ENCODE measurements at places on chromosomes 5 and 9.

DNA sequence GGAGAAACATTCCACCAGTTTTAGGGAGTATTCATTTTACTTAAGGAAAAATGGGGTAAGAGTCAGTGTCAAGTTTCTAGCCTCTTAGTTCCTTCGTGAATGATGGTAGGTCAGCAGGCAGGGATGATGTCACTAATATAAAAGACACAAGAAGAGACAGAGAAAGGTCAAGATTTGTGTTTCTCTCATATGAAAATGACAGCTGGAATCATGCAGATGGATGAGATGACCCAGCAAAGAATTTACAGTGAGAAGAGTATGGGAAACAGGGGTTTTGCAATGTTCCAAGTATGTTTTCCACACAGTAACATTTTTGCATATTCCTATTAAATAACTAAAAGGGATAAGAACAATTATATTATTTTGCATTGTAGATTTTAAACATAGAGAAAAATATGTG is 749.6 kb upstream of the DMAC1 start:
- DNase-seq, result no peak

DNA sequence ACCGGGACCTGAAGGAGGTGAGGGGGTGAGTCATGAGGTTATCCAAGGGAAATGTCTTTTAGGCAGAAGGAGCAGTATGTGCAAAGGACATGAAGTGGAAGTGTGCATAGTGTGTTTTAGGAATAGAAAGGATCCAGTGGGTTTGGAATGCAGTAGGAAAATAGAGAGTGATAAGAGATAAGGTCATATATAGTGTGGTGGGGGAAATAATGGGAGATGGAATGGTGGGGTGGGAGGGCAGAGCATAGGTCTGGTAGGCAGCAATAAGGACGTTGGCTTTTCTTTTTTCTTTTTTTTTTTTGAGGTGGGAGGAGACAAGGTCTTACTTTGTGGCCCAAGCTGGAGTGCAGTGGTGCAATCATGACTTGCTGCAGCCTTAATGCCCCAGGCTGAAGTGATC is 17.8 kb downstream of the SNX24 start:
- DNase-seq, result no peak

GRCh38 chr5:112663146-112663545 is 74.5 kb upstream of the APC start:
- DNase-seq, result no peak

DNA sequence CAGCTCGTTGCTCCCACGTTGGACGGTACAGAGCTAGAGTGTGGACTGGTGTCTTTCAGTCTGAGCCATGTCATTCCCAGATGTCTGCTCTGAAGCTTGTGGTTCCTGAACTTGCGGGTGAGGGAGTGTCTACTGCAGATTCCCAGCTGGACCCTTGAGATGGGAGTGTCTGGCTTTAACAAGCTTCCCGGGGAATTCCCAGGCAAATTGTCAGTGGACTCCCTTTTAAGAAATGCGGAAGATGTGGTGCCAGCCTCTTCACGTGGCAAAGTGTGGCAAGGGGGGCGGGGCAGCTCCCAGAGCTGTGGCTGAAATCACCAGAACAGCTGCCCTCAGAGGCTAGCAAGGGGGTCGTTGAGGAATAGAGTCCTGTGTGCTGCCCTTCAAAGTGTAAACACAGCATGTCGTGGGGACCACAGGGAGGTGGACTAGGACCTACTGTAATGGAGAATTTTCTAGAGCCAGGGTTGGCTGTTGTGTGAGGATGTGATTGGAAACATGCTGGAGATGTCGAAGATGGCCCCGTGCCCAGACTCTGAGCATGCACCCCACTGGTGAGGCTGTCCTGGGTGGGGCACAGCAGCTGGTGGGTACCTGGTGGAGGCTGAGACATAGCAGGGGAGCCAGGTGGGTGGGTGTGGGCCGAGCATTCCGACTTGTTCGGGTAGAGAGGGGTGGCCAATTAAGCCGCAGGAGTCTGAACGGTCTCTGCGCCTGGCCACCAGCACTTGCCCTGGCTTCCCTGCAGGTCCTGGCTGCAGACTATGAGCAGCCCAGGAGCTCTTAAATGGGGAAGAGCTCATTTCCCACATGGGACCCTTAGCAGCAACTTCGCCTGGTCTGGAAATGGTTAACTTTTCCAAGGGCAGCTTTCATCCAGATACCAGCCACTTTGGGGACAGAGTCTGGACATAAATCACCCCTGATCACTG is 37.4 kb downstream of the PRRX2 start:
- DNase-seq, result peak; percentile 51

DNA sequence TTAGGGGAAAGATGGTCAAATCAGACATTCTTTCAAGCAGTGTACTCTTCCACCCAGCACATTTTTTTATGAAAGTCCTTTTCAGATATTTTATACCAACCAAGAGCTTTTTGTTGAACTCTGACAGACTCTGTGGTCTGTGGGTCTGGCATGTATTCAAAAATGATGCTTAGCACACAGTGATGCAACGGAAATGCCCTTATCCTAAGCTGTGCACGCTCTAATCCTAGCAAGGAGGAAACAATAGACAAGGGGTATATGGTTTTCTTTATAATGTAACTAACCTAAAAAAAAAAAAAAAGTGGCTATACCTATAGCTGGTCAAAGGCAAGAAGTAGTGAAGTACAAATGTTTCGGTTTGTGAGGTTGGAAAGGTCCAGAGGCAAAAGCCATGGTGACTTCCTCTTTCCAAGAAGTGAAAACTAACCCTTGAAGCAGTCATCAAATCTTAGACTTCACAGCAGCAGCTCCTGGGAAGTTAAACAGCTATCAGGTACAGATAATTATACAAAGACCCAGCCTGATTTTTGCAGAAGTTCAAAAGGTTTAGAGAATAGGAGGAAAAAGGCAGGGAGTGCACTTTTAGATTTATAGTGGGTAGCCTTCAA is 82.5 kb downstream of the SEMA6A start:
- peak; percentile 41 for DNase-seq

GRCh38 chr5:109865637-109866036 is 175.9 kb downstream of the MAN2A1 start:
- DNase-seq, result peak; percentile 24

DNA sequence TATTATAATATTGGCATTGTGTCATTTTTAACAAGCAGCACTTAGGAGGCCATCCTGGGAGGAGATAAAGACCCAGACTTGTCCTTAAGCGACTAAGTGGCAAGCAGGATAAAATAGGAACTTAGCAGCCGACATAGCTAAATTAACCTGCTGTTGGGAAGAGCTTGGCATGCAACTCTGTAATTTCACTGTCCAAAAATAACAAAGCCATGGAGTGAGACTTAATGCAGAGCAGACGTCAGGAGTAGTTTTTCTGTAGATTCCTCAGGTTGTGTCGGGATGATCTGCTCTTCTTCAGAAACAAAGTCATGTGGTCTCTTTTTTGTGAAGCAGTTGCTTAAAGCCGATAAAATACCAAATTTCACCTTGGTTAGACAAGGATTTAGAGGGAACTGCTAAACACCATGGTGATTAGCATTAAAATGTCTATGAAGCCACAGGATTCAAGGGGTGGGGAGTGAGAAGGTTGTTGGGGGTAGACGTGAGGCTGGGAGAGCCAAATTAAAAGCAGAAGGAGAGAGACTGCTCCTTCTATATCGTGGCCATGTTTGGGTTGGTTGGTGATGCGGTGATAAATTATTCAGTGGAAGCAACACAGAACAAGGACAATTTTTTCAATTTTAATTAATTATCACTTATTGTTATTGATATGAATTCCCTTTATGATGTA is 303.0 kb downstream of the CSNK1G3 start:
- DNase-seq, result no peak

GRCh38 chr5:181167814-181168488 is 20.6 kb downstream of the OR2V2 start:
- DNase-seq, result no peak

DNA sequence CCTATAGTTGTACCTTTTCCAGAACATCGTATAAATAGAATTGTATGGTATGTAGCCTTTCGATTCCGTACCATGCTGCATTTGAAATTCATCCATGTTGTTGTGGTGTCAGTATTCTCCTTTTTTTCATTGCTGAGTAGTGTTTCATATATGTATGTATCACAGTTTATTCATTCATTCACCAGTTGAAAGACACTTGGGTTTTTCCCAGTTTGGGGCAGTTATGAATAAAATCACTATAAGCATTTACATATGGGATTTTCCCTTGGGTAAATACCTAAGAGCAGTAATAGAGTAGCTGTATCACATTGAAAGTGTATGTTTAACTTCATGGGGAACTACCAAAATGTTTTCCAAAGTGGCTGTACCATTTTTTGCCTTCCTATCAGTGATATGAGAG is 16.1 kb upstream of the FKTN start:
- DNase-seq, result no peak

DNA sequence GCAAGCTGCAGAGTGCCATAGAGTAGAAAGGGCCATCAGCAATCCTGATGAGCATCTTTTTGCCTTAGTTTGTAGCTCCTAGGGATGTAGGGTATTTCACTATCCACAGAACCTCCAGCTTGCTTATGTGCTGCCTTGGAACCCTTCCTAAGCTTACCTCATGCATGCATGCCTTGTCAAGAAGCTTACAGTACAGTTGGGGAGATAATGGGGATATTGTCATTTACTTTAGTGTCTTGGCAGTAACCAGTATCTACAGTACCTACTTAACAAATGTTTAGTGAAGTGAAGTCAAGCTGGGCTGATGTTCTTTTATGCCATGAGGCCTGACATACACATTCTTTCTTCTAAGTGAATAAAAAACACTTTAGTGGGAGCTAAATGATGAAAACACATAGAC is 164.6 kb upstream of the PPP1R2B start:
- no peak for DNase-seq

DNA sequence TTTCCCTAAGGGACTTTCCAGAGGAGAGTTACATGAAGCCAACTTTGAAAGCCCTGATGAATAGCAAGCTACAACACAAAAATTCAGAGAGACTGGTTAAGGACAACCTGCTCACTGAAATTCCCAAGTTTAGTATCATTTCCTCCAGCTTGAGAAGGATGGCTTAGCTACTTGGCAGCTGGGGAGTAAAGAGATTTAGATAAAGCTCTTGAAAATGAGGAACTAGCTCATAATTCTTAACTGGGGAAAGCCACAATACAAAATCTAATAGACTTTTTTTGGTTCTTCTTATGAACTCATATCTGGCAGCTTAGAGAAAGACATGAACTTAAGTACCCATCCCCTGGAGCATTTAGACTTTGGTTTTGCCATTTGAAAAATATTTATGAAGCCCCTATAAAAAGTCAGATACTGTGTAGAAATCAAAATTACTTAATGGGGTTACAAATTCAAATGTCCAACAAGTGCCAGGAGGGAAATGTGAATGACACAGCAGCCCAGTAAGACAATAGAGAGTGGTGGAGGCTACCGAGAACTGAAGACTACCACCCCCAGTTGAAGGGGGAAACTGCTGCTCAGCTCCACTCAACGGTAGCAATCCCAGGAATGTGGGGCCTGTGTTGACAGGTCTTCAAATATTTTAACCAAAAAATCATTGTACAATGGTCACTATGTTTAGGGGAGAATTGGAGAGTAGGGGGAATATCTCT is 79.4 kb upstream of the ADRB2 start:
- DNase-seq, result no peak

DNA sequence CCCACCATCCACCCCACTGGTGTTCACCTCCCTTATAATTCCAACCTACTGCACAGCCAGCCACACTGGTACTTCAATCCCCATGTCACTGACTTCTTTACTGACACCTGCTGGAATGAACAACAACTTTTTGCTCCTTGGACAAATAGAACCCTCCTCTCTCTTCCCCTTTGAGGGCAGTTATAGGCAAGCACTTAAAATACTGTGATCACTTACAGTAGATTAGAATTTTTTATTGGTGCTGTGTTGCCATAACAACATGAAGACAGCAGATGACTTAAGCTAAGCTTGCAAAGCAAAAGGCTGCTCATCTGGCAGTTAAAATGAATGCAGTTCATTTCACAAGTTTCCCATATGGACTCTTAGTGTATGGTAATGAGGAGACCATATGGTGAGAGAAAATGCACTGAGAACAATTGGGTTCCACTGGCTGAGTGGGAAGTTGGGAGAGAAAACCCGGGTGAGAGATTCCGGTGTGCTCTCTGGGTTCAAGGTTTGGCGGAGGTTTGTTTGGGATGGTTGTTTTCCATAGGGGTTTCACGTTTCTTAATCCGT is 374.3 kb downstream of the EBF1 start:
- no peak for DNase-seq

DNA sequence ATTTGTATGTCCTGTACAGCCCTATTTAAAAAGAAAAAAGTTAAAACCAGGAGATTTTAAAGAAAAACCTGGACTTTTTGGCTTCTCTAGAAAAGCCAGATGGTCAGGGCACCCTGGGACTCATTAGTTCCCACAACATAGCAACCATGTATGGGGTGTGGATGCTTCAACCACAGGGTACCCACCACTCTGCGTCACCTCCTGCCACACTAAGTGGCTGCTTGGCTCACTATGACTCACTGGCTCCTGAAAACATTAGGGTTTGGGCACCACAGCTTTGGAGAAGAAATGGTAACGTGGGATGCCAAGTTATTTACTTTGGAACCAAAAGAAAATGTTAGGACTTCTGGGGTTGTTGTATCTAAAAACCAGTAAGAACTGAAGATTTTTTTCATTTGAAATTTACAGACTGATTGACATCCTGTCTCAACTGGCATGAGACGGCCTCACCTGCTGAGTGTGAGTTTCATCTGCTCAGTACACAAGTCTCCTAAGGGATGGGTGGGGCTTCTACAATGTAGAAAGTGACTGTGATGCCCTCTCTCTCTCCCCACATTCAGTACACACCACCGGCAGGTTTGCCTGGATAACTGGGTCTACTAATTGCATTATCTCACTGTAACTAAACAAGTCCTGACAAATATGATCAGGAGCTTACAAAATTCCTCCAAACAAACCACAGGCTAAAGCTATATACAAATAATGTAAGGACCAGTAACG is 103.9 kb downstream of the ESM1 start:
- no peak for DNase-seq

DNA sequence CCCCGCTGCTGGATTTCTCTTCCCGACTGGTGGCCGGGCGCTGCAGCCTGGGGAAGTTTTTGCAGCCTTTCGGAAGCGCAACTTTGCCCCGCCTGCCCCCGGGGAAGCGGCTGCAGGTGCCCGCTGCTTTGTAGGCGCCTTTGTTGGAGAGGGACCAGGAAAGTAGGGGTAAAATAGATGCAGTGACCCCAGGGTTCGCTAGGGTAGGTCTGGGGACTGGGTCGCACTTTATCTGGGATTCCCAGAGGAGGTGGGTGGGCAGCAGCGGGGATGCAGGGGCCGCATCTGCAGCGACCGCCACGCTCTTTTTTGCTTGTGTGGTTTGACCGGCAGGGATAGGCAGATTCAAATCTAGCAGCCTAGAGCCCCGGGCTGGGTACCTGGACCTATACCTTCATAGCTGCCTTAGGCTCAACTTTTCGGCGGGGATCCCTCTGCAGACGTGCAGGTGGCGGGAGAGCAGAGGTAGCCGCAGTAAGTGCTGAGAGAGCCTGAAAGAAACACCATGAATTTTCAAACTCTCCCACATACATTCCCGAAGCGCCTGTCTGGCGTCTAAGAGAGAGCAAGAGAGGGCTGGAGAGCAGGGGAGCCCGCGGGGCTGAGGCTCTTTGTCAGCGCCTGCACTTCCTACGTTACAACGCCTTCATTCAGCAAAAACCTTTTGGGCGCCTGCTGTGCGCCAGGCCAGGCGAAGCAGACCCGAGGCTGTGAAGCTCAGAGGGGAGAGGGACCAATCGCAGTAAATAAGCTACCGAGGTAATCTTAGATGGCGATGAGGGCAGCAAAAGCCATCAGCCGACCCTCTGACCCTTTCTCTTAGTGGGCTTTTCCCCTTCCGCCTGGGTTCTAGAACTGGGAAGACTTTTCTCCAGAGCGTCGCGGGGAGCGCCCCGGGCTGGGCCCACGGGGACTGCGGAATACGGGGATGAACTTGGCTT is 642 bp downstream of the SV2C start:
- no peak for DNase-seq

- peak; percentile 61 for DNase-seq
Measured at GRCh38 chr5:122515709-122516431, 203.8 kb downstream of the SNCAIP start.

Data from HTR-8/SVneo (cell line).